BJ (cell line): ENCODE measurements at places on chromosomes 4 and X. TPM values are rescaled to one million over a fixed set of nuclear protein-coding genes. Genes with fewer than 3 reads are reported as not detected.

GRCh38 chr4:138945401-138945800 is 70.2 kb upstream of the NOCT start:
- no peak for DNase-seq

TGIF2LX gene
- polyA plus RNA-seq = not detected in 2 replicates

- no peak for DNase-seq
Observed at GRCh38 chrX:630007-630611, 482 bp upstream of the SHOX start.

DNA sequence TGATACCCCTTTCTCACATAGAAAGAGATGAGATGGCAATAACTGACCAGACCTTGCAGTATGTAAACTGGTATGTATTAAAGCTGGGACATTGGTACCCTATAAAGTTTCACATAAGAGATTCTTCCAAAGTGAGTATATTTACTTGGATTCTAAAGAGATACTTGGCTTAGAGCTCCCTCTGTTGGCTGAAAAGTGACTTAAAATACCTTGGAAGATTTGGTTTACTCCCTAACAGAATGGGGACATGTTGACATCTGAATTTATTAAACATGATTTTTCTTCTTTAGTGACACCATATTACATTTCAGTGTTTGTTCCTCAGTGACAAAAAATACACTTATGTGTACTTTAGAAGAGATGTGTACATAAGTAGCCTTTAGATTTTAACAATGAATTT is 47.9 kb upstream of the RGN start:
- DNase-seq = no peak

GRCh38 chr4:53366301-53366716 is 448 bp upstream of the SCFD2 start:
- no peak for DNase-seq

SPON2 gene
- polyA plus RNA-seq = 8.8 and 11.6 TPM in 2 replicates

SLC10A6 gene
- polyA plus RNA-seq = 0.72 and 0.98 TPM in 2 replicates

GRCh38 chr4:147056940-147057610 is 111.4 kb upstream of the TTC29 start:
- DNase-seq = no peak

PPP4R3C gene
- polyA plus RNA-seq = not detected in 2 replicates

DNA sequence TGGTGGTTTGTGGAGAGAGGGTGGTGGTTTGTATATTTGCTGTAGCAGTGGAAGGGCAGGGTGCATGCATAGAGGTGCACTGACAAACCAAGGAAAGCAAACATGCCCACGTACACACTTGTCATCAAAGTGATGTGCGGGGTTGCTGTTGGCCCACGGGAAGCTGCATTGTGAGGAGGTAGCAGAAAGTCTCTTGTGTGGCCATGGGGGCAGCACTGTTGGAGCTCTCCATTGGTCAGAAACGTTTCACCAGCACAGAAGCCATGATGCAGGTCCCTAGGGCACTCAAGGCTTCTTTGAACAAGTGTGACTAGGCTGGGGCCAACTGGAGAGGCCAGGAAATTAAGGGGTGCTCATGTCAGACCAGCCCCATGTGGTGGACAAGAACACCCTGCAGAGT is 174.8 kb upstream of the KLF8 start:
- DNase-seq = no peak

DNA sequence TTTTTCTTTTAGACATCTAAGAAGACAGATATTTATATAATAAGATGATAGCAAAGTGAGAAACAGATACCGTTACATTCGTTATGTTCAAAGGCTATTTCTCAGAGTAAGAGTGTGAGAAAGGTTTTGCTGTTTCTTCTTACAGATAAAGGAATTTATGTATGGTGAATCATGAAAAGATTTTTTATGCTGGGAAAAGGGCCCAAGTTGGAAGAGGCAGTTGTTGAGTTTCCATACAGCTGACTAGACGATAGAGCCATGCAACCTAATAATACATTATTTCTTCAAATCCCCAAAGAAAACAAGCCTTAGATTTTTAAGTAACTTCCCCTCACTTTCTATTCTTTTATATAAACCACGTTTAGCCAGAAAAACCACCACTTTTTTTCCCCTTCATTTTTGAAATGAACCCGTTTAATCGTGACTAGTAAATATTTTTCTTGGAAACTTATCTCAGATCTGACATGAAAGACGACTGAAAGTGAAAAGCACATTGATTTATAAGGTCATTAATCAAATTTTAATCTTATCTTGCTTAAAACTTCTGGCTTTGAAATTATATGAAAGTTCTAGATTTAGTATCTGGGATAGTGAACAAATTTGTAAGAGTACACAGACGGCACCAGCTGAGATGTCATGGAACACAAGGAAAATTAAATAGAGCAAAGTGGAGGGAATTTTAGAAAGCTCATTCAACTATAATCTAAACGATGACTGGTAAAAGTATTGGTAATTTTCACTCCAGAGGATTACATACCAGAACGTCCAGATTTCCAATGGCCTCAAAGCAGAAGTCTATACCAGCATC is 10.9 kb downstream of the ADH6 start:
- no peak for DNase-seq

DNA sequence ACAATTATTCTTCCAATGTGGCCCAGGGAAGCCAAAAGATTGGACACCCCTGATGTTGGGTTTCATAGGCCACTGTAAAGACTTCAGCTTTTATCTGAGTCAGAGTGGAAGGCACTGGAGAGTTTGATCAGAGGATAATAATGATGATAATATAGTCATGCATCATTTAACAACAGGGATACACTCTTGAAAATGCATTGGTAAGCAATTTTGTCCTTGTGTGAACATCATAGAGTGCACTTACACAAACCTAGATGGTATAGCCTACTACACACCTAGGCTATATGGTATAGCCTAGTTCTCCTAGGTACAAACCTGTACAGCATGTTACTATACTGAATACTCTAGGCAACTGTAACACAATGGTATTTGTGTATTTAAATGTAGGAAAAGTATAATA is 70.5 kb downstream of the COQ2 start:
- DNase-seq = no peak

CCNA2 gene
- 26.8 and 39.7 TPM in 2 replicates for polyA plus RNA-seq

GRCh38 chr4:59655996-59656395 is 1544.1 kb upstream of the ADGRL3 start:
- no peak for DNase-seq

DNA sequence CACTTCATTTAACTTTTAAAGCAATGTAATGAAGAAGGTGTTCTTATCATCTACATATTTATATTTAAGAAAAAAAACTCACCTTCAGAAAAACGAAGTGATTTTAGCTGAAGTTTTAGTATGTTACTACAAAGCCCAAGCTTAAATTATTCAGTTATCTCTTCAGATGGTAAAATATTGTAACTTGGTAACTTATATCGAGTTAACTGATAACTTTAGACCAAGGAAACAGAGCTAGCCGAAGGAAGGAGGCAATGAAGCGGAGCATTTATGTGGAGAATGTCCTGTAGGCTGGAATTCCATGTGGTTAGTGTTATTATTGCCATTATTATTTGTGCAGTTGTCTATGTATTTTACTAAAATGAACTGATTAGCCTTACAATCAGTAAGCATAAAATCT is 1102.1 kb upstream of the LCORL start:
- no peak for DNase-seq

GRCh38 chrX:54494166-54494988 is 1.7 kb downstream of the FGD1 start:
- no peak for DNase-seq

SYTL5 gene
- polyA plus RNA-seq = 0.48 and 0.64 TPM in 2 replicates

- peak; percentile 75 for DNase-seq
Observed at GRCh38 chr4:83356899-83357661, 22.4 kb upstream of the HPSE start.

DNA sequence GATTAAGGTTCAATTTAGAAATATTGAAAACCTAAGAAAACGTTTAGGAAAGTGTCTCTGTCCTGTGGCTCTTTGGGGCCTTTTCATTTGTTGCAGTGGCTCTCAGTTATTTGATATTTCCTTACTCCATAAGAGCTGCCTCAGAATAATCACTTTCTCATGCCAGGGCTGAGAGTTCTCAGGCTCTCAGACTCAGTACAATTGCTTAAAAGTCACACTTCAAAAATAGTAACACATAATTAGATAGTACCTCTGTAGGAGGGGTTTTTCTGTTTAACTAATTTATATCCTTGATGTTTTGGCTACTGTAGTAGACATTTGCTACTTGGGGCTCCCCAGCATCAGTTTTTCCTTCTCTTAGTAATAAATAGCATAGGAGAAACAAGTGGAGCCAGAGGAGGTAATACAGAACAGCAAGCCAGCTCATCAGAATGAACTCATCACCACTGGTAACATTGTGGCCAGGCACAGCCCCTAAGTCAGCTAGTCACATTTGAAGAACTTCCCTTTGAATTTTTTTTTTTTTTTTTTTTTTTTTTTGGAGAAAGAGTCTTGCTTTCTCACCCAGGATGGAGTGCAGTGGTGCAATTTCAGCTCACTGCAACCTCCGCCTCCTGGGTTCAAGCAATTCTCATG is 8.0 kb upstream of the HNRNPD start:
- DNase-seq = no peak

CENPE gene
- 2.4 and 4.3 TPM in 2 replicates for polyA plus RNA-seq

TASL gene
- polyA plus RNA-seq = not detected in 2 replicates

DNA sequence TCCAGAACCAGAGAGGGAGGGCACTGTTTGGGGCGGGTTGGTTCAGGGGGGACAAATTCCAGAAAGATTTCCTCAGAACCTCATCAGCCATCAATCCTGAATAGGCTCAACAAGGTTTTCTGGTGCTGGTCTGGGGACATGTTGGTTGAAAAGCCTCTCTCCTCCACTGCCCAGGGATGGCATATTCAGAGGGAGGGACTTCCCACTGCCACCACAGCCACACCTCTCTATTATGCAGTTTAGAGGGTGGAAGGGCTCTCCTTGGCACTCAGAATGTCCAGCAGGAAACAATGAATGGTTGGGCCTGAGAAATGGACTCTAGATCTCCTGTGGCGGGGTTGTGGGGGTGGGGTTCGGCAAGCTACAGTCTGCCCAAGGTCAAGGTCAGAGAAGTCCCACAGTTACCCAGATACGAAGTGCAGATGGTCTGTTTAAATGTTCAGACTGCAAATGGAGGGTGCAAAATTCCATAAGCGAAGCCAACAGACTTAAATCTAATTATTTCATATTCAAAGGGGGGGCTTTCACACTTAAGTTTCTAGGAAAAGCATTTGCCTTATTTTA is 70.7 kb downstream of the LEF1 start:
- DNase-seq = no peak

DNA sequence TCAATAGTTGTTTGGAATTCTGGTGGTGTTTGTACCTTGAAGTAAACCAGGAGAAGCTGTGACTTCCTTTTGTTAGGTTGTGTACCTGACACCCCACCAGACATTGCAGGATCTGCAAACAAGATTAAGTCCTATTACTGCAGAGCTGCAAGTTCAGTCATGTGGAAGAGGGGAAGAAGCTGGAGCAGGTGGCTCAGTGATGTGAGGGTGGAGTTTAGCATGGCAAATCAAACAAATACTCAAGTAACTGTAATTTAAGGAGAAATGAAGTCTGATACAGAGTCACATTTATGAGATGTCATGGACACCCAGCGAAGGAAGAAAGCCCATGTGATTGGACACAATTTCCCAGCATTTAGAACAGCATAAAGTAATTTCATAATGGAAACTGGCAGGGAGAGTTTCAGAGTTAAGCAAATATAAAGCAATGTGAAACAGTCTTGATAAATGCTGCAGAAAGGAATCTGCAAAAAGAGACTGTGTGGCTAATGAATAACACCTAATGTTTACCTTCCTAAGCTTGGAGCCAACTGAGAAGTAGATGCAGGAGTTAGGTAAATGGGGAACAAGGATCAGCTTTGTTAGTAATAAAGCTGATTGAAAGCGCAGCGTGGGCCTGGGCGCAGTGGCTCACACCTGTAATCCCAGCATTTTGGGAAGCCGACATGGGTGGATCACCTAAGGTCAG is 249.1 kb downstream of the GBA3 start:
- DNase-seq = no peak

OTUD6A gene
- polyA plus RNA-seq = not detected in 2 replicates

DNA sequence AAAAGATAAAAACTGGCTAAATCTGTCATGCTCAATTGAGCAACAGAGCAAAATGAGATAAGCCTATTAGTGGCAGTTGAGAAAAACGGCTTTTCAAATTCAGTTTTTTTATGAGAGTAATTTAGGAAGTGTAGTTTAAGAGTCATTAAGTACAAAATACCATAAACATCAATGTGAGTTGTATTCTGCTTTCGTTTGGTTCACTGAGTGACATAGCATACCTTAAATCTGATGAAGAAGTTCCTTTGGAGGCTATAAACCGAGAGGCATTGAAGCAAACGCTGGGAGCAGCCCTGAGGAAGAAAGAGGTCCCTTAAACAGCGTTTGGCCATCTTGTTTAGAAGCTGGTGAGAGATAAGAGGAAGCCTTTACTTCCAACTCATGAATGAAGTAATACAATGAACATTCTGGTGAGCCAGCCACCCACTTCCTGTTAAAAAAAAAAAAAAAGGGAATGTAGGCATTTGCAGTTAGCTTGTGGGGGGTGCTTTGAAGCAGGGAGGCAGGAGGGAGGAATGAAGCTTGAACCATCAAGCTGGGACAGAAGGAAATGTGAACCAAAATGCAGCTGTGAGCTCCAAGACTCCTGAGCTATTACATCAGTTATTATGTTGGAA is 132.3 kb downstream of the ZNF330 start:
- DNase-seq = peak; percentile 41

MAGEB1 gene
- not detected in 2 replicates for polyA plus RNA-seq

MAGIX gene
- 0.45 and 0.67 TPM in 2 replicates for polyA plus RNA-seq

LGI2 gene
- polyA plus RNA-seq = 0.01 TPM in 2 replicates

RAI2 gene
- 0.04 TPM in 1 of 2 replicates, not detected in the other for polyA plus RNA-seq

CTAG1A gene
- polyA plus RNA-seq = not detected in 2 replicates

- DNase-seq = no peak
Observed at GRCh38 chrX:65720381-65720964, 53.0 kb downstream of the MSN start.

PPM1K gene
- 9.0 and 9.7 TPM in 2 replicates for polyA plus RNA-seq

DNA sequence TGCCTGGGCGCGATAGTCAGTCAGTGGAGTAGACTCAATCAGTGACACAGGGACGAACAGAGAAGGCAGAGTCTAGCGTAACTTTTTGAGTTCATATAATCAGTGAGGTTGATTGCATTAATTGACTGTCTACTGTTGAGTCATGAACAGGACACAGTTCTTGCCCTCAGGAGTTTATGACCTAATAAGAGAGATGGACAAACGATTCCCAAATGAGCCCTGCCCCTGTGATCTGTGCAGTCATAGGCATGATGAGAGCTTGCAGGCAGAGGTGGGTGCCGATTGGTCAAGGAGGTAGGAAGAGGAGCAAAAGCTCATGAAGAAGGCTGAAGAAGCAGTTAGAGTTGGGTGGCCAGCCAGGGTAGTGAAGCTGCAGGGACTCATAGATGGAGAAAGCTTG is 57.1 kb downstream of the ADD1 start:
- DNase-seq = no peak
